ENCODE measurements at places on chromosomes 7 and 10.

GRCh38 chr10:114367351-114368056, 36.8 kb downstream of the AFAP1L2 start:
- DNase-seq, result no peak

- no peak for DNase-seq
Measured at GRCh38 chr7:17022920-17023319, 141.1 kb upstream of the AGR3 start.

GRCh38 chr7:135486261-135486920, 23.5 kb downstream of the CNOT4 start:
- DNase-seq, result no peak

DNA sequence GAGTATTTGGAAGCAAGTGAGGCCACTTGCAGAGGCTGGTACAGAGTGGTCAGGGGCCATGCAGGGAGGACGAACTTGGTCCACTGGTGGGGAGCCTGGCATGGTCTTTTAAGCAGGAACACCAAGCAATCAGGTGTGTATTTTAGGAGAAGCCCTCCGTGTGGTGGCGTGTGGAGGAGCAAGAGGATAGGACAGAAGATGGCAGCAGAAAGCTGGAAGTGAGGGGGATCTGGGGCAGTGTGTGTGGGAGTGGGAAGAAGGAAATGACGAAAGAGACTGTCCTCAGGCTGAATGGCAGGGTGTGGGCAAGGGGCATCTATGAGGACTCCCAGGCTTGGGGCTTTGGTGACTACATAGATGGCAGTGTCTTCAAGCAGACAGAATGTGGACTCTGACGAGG, 51.2 kb downstream of the TEX36 start:
- DNase-seq, result no peak

- peak; percentile 71 for DNase-seq
Measured at GRCh38 chr7:153628825-153629224, 423.4 kb upstream of the DPP6 start.

GRCh38 chr10:79246606-79247275, 100.5 kb upstream of the PPIF start:
- DNase-seq, result no peak

GRCh38 chr10:126599949-126600682, 70.4 kb downstream of the C10orf90 start:
- no peak for DNase-seq

GRCh38 chr7:105268056-105268455, 120.7 kb downstream of the SRPK2 start:
- no peak for DNase-seq

DNA sequence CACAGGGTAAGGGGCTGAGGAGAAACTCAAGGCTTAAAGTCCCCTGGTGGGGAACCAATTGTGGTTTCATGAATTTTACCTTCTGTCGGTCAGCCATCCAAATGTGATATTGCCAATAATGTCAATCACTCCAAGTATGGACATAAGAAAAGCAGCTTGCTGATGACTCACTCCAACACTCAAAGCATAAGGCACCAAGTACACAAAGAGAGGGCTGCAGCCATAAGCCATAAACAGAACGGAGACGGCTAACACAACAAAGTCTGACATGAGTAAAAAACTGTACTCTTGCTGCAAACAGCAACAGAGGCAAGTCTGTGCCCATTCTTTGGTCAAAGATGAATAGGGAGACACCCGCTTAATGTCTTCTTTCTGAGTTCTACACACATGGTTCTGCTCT, 24.2 kb downstream of the IFIT5 start:
- DNase-seq, result no peak

- DNase-seq, result no peak
Measured at GRCh38 chr10:52438119-52438518, 124.0 kb downstream of the DKK1 start.

GRCh38 chr7:69757981-69758430, 159.7 kb downstream of the AUTS2 start:
- no peak for DNase-seq

GRCh38 chr10:49384268-49384953, 11.5 kb downstream of the DRGX start:
- no peak for DNase-seq

- DNase-seq, result no peak
Measured at GRCh38 chr10:98608411-98608810, 161.7 kb upstream of the HPS1 start.

Measured in NCI-H774 (cell line).